ENCODE measurements at places on chromosomes 3 and 15.

GRCh38 chr15:101452572-101452971 is 36.9 kb downstream of the PCSK6 start:
- no peak for DNase-seq

DNA sequence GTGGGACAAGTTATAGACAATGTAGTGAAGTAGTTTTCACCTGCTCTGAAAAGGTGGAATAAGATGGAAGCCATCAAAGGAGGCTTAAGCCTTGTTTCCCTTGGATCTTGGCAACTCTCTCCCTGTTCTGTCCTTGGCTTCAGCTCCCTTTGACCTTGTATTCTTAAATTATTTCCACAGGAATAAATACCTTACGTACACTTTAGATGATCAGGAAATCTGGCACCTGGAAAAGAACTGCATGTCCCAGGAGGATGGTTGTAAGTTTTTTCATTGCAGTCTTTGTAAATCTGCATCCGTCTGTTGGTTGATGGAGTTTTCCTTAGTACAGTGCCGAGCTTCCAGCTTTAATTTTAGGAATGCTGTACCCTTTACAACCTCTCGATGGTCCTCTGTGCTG is 11.8 kb downstream of the ST6GAL1 start:
- DNase-seq: no peak

DNA sequence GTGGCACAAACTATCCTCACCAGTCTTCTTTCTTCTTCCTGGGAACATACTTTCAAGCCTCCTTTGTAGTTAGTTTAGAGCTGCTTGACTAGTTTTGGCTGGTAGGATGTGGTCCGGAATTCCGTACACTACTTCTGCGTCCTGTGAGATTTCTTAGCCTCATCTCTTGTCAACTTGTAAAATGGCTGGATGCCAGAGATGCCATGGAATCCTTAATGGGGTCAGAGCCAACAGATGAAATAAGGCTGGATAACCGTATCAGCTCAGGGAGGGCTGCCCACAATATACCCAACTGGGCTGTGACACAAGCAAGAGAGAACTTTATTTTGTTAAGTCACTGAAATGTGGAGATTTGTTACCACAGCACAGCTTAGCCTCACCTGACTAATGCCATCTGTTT is 466.9 kb upstream of the MDFIC2 start:
- DNase-seq: no peak

DNA sequence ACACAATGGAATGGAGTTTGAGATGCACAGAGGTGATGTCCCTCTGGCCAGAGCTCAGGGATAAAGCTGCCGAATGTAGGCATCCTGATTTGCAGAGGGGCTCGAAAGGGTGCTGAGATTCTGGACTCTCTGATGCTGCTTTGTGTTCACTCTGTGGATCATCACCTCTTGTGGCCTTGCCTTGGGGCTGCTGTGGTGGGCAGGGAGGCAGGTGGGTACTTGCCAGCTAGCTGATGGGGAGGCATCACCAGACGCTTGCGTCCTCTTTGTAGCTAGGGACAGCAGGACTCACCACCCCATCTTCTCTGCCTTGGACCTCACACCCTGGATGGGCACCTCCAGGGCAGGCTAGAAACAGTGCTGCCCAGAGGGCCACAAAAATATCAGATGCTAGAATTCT is 14.6 kb upstream of the RASGRF1 start:
- no peak for DNase-seq

DNA sequence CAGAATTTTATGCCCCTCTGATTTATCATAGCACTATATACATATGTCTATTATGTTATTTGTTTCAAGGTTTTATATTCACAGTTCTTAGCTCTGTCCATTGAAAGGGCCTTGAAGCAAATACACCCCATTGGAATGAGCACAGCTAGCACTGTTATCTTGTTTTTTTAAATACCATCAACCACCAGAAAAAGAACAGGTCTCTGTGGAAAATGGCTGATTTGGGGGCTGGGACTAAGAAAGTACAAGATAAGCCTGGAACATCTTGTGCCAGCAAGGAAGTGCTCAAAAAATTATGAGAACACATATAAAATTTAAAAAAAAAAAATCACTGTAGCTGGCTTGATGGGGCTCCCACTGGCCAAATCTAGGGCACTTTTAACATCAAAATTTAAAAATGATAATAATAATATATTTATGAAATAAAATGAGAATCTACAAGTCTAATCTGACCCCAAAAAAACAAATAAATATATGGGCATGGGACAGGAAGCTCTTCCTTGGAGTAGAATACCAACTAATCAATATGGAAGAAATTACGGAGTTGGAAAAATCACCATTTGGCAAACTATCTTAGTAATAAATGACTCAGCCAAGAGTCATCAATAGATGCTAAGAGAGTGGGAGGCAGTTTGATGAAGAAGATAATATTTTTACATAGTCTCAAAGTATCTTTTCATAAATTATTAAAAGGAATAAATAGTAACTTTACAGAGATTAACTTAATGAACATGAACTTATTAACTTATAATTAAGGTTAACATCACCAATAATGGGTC is 20.5 kb downstream of the IFT80 start:
- DNase-seq: no peak

Measured in NCI-H187 treated with DMSO at 0.1 percent for 48 hours (cell line).